Stimulated activated CD8-positive, alpha-beta memory T cell treated with anti-CD3 and anti-CD28 coated beads, Interleukin-2, amount 100 ng/mL, for 1 hour (primary cell): ENCODE measurements at places on chromosomes 2 and 18.

DNA sequence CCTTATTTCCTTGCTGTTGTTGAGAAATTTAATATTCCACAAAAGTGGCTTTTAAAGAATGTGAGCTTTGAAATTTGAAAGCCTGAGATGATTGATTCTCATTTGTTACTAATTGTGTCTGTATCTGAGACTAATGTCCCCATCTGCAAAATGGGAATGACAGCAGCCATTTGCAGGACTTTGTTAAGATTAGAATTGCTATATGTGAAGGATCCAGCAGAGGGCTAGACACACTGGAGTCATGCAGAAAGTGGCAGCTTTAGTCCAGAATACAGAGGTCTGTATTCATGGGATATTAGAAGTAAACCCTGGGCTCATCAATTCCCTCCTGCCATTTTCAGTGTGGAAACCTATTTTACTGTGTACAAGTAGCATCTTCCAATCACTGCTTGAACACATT lies 296.5 kb upstream of the GYPC start:
- no peak for DNase-seq

GRCh38 chr18:13232971-13233786 lies 14.6 kb downstream of the LDLRAD4 start:
- DNase-seq = no peak

- no peak for DNase-seq
Measured at GRCh38 chr2:85753525-85754312, at the start of gene ATOH8. Gene ATOH8 (plus strand): TSS chr2:85753991. CDS start chr2:85754190, 199 bp downstream.

GRCh38 chr2:222424276-222424728 lies at the start of gene SGPP2:
Gene SGPP2 (plus strand): TSS chr2:222424543. CDS start chr2:222424603, 60 bp downstream.
- DNase-seq = no peak

DNA sequence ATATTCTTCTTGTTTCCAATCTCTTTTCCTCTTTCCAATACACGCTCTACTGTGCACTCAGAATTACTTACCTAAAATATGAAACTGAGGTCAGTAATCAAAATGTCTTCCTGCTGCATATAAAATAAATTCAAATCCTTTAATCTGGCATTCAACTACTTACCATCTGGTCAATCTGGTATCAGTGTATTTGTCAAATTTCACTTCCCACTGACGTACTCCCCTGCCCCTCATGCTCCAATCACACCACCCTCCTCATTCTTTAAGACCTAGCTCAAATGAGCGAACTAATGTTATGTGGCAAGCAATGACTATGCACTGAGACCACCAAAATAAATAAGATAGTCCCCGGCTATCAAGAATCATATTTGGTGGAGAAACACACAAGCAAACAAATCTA lies 6.7 kb downstream of the ASB3 start:
- no peak for DNase-seq

DNA sequence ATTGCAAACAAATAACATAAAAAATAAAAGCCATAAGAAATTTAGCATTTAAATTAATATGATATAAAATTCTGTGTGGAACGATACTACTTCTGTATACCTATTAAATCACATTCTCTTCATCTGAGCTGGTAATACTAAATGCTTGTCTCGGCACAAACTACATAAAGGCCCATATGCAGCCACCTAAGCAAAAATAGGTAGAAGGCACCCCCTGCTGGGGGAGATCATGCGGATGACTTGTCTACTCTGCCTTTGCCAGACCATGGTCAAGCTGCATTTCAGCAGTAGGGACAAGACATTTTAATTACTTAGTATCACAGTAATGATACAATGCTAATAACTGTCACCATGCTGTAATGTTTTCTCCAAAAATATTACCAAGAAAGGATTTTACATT lies 108.0 kb downstream of the CDH19 start:
- DNase-seq = no peak

DNA sequence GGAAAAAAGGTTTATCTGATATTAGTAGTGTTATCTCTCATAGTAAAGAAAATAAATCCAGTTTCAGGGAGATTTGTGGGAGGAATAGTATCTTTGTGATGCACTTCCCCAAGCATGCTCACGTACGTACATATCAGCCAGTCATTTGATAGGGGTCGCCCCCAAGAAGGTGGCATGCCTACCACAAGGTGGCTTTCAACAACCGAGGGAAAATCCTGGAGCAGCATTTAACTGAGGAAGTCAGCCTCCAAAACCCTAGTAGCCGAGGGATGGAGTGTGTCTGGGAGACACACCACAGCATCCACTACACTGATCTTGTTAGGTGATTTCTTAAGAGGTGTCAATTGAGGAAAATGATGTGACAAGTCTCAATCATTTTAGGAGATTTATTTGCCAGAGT lies 623.9 kb downstream of the NYAP2 start:
- DNase-seq = no peak

DNA sequence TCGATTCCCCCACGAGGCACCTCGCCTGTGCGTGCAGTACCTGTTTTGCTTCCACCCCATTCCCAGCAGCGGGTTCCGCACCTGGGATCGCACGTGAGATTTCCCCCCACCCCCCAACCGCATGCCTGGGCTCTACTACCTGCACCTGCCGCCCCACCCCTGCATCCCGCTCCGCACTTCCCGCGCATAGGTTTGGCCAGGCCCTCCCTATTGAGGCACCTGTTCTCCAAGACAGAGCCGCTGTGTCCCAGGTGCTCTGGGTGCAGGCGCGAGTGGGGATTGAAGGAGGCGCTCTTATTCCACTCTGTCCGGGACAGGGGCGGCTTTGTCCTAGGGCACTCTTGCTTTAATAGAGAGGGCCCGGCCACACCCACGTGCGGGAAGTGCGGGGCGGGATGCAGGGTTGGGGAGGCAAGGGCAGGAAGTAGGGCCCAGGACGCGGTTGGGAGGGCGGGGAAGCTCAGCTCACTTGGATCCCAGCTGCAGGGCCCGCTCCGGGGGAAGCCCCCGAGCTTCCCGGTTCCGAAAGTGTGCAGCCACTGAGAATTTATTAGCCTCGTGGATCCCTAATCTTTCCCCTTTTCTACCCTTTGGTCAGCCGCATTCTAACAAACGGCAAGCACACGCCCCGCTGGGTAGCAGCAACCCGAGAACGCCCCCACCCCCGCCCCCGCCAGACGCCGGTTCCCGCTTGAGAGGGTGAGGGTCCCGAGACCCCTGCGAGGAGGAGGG lies 670 bp upstream of the MOCOS start:
- no peak for DNase-seq

- DNase-seq = no peak
Measured at GRCh38 chr2:217794133-217794986, 208.4 kb downstream of the TNS1 start.

DNA sequence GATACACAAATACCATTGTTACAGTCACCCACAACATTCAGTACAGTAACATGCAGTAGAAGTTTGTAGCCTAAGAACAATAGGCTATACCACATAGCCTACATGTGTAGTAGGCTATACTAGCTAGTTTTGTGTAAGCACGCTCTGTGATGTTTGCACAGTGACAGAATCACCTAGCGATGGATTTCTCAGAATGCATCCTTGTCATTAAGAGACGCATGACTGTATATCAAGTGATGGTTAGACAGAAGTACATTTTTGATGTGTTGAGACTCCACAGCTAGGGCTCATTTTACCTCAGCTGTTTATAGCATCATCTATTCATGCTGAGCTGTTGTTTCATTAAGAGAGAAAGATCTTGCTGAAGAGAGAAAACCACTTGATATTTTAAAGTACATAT lies 19.4 kb downstream of the PLEKHA3 start:
- DNase-seq = no peak

- DNase-seq = no peak
Measured at GRCh38 chr18:55484773-55485172, 103.2 kb downstream of the TCF4 start.

GRCh38 chr2:229910832-229911412 lies 10.9 kb downstream of the TRIP12 start:
- no peak for DNase-seq

DNA sequence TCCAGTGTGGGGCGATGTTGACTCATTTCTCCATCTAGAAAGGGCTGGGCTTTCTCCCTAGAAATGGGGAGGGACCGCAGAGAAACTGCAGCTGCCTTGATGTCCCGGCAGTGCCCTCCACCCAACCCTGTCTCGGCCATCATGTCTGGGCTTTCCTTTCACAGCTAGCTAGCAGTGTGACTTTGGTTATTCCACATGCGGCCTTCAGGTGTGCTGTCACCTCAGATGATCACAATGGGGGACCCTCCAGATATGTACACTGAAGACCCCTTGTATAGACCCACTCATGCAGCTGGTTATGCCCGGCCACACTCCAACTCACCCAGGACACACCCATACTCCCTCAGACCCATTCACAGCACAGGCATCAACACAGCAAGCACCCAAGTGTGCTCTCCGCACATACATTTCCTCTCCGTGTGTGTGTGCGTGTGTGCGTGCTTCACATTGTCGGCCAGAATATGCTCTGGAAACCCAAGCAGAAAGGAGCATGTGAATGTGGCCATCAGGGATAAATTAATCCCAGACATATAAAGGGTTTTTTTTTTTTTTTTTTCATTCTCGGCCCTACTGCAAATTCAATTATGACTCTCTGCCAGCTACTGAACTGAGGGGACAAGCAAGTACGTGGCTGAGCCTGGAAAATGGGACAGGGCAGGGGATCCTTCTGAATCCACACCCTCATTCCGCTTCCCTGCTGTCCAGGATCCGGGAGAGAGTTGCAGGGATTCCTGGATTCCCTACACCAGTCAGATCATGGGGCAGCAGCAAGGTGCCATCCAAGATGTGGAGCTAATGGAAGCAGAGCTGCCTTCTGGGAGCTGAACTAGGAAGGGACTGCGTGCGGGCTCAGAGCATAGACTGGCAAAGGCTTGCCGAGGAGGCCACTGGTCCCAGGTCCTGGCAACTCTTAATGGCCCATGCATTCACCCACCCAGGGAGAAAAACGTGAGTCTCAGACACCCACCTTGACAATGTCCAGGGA lies 240.2 kb downstream of the DYSF start:
- DNase-seq = no peak

- no peak for DNase-seq
Measured at GRCh38 chr2:180075870-180076269, 68.8 kb upstream of the CWC22 start.

- no peak for DNase-seq
Measured at GRCh38 chr2:27652790-27653189, 10.6 kb downstream of the SUPT7L start.

GRCh38 chr2:126600742-126601141 lies 55.2 kb upstream of the GYPC start:
- DNase-seq = no peak

DNA sequence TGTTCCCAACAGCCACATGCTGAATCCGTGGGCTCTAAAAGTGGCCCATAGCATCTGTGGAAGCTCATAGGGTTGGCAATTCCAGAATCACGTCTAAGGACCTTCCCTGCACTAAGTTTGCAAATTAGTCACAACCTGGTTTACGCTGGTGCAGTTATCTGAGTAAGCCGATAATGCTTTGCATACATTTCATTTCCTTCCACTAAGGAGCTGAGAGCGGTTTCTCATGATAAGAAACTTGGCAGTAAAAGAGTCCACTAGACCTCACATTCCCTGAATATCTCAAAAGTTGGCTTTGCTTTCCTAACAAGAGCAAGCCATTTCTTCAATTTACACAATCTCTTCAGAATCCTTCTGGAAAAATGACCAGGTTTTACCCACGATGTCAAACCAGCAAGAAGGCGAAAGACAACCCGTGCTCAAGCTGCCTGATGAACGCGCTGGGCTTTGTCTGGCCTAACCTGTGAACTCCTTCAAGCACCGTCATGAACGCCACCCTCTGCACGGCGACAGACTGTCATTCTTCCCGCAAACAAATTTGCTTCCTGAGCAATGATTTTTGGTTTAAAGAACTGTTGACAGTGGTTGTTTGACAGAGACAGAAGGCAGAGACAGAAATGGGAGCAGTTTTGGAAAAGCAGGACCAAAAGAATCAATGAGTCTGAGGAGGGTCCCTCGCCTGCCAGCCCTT lies 73.0 kb upstream of the COPS8 start:
- DNase-seq = no peak

GRCh38 chr18:56294484-56295183 lies 343.8 kb downstream of the TXNL1 start:
- DNase-seq = no peak

- DNase-seq = no peak
Measured at GRCh38 chr2:224958462-224958857, 83.8 kb downstream of the DOCK10 start.

- DNase-seq = no peak
Measured at GRCh38 chr2:67790622-67791021, 272.2 kb downstream of the C1D start.

DNA sequence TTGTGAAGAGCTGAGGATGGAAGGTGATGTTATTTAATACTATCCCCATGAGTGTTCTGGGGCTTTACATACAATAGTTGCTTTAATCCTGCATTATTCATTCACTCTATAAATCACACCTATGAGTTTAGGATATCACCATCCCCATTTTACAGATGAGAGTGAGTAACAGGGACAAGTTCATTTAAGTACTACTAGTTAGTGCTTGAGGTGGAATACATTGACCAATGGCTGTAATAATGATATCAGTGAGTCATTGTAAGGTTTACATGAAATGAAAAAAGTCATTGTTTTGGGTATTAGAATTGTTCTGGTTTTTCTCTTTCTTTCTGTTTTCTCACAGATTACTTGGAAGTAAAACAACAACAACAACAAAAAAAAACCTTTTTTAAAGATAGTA lies 42.5 kb downstream of the TANC1 start:
- DNase-seq = no peak

GRCh38 chr2:205678541-205679142 lies 3.7 kb upstream of the NRP2 start:
- DNase-seq = no peak

DNA sequence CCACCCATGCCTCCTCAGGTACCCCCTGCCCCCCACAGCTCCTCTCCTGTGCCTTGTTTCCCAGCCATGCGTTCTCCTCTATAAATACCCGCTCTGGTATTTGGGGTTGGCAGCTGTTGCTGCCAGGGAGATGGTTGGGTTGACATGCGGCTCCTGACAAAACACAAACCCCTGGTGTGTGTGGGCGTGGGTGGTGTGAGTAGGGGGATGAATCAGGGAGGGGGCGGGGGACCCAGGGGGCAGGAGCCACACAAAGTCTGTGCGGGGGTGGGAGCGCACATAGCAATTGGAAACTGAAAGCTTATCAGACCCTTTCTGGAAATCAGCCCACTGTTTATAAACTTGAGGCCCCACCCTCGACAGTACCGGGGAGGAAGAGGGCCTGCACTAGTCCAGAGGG lies 803 bp upstream of the DES start:
- no peak for DNase-seq

DNA sequence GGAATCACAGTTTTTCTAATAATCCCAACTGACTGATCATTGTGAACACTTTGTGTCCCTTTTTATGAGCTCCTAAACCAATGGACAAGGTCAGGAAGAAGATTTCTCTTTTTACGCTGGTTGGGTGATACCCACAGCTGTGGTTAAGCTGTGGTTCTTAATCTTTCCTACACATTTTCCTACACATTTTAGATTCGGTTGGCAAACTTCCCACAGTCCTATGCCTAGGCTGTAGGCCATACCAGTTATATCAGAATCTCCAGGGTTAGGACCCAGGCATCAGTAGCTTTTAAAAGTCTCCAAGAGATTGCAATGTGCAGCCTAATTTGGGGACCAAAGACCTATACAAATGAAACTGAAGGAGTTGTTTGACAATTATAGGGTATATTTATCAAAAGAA lies 203.0 kb downstream of the SP3 start:
- no peak for DNase-seq

- DNase-seq = no peak
Measured at GRCh38 chr18:59551902-59552635, 145.2 kb downstream of the CCBE1 start.

- DNase-seq = no peak
Measured at GRCh38 chr2:37068686-37069085, 15.5 kb downstream of the HEATR5B start.
